RPMI8226 (cell line): ENCODE measurements at places on chromosomes 7 and 10.

GRCh38 chr10:129658376-129659072, 191.5 kb downstream of the MGMT start:
- no peak for DNase-seq

- DNase-seq: no peak
These were observed 258.0 kb upstream of the SP4 start for GRCh38 chr7:21169667-21170580.

GRCh38 chr7:4824120-4824775, 37.6 kb downstream of the PAPOLB start:
- DNase-seq: no peak

DNA sequence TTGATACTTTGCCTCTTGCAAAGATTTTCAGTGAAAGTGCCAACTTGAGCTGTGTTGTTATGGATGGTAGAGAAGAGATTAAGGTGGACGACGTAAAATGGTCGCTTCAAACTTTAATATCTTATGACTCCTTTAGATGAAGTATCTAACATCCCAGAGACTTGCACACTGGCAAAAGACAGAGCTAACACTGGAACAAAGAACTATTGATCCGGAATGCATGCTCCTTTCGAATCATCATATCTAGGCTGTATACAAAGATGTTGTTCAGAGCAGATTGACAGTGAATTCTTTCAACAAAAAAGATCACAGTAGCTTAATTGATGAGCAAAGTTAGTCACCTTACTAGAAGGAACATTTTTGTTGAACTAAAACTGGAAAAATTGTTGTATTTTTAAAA, 592.7 kb downstream of the NXPH1 start:
- DNase-seq: no peak

DNA sequence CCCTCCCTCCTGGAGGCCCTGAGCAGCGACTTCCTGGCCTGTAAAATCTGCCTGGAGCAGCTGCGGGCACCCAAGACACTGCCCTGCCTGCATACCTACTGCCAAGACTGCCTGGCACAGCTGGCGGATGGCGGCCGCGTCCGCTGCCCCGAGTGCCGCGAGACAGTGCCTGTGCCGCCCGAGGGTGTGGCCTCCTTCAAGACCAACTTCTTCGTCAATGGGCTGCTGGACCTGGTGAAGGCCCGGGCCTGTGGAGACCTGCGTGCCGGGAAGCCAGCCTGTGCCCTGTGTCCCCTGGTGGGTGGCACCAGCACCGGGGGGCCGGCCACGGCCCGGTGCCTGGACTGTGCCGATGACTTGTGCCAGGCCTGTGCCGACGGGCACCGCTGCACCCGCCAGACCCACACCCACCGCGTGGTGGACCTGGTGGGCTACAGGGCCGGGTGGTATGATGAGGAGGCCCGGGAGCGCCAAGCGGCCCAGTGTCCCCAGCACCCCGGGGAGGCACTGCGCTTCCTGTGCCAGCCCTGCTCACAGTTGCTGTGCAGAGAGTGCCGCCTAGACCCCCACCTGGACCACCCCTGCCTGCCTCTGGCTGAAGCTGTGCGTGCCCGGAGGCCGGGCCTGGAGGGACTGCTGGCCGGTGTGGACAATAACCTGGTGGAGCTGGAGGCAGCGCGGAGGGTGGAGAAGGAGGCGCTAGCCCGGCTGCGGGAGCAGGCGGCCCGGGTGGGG, 2.2 kb downstream of the TRIM56 start:
- DNase-seq: no peak

- DNase-seq: no peak
These were observed 136.1 kb downstream of the CELF2 start for GRCh38 chr10:11153766-11154165.

- peak; percentile 55 for DNase-seq
These were observed 208.7 kb upstream of the PHYHIPL start for GRCh38 chr10:58967551-58968388.

DNA sequence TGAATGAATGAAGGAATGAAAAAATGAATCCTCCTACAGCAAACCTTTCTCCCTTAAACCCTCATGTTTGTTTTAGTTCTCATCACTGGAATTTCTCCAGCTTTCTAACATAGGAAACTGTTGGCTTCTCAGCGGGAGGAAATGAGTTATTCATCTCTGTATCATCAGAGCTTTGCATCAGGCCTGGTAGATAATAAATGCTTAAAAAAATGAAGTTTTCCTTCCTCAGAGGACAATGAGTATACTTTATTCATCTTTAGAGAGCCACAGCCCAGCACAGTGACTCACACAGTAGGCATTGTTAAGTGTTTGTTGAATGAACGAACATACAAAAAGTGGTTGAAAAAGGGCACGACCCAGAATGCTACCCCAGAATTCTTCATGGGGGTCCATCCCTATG, 62.6 kb downstream of the COL13A1 start:
- no peak for DNase-seq

DNA sequence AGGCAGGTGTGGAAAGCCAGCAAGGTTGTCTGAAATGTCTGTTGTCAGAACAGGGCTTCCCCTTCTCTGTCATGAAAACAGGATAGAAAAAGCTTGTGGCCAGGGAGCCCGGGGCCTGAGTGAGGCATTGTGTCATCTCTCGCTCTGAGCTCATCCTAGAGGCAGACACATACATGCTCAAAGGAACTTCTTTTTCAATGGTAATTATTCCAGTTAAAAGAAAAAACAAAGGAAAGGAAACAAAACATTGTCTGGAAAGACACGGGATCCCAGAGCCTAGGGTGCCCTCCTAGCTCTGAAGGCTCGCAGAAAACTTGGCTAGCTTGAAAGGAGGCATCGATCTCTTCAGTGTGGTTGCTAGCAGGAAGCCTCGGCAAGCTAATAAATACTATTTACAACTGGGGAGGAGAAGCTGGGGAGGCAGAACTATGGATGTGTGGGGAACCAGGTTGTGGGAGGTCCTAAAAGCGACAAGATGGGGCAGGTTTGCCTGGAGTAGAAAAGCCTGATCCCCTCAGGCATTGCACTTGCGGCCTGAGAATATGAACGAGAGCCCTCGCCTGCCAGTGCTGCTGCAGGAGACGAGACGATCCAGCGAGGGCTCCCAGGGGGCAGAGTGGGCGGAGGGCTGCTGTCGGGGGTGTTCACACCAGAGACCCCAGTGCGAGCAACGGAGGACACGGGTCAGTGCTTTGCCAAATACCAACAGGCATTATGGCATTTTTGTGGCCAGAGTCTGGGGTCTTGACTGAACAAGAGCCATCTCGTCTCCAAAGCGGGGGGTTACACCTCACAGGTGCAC, 32.8 kb upstream of the DGKI start:
- DNase-seq: no peak

DNA sequence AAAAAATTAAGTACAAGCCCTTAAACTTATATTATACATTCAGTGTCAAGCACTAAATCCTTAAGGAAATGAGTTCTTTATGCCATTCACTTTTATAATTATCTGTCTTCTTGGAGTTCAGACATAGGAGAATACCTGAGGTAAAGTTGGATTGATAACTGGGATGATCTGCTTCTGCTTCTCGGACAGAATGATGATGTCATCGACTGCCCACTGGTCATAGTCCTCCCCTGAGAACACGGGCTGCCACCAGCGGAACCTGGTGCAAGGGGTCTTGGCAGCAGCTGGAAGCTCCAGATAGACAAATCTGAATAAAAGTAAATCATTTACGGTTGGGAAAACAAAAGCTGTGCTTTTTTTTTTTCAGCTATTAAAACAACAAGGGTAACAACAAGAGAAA, 148.2 kb upstream of the SLC26A5 start:
- DNase-seq: no peak

GRCh38 chr10:94043431-94043990, 49.8 kb downstream of the PLCE1 start:
- DNase-seq: no peak
